ENCODE measurements at places on chromosomes 5 and 9.

DNA sequence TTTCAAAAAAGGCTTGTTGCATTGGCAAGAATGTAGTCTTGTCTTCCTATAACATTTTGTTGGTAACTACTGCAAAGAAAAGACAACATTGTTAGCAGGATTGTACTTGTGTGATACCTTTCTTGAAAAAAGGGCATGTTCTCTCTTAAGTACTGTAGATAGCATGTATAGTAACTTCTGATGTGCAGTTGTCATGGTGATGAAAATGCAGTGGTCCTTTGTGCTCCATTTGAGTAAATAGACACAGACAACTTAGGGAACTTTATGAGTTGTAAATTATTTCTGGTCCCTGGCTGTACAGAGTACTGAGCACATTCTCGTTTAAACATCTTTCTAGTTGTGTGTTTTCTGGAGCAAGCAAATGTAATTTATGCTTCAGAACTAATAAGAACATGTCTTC, 103.3 kb downstream of the CD180 start:
- no peak for DNase-seq

GRCh38 chr5:177086654-177087397, at the start of gene FGFR4:
Gene FGFR4, plus strand, starts transcription at chr5:177086915. Its CDS starts 2,688 bp downstream, at chr5:177089603.
- DNase-seq, result peak; percentile 94

DNA sequence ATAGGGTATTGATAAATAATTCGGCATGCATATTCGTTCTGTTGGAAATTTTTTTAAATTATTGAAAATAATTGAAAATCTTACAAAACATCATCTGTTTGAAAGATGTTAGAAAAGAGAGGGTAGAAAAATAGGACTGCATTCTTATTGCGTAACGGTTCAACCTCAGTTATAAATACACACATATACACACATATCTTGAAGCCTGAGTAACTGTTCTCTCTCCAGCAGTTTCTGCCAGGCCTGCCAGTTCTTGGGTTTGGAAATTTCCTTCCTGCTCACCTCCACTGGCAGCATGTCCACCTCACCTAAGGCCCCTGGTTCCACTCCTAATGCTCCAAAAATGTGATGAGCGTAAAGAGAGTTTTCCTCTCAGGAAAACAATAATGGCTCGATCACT, 9.1 kb downstream of the SPATA31E1 start:
- DNase-seq, result no peak

DNA sequence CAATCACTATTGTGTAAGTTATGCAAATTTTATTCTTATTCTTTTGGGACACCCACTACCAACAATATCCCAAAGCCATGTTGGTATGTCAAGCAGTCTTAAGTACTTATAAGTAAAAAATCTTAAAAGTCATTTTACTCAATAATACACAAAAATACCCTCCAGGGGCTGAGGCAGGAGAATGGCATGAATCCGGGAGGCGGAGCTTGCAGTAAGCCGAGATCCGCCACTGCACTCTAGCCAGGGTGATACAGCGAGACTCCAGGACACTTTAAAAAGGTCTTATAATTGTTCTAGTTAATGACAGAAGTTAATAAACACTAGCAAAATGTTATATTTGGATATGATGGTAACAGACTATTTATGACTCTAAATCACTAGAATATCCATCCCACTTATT, 16.8 kb downstream of the CLINT1 start:
- no peak for DNase-seq

GRCh38 chr9:78297672-78297961, 692 bp downstream of the PSAT1 start:
- no peak for DNase-seq

- DNase-seq, result no peak
Observed at GRCh38 chr5:173326501-173326960, 1.7 kb downstream of the STC2 start.

DNA sequence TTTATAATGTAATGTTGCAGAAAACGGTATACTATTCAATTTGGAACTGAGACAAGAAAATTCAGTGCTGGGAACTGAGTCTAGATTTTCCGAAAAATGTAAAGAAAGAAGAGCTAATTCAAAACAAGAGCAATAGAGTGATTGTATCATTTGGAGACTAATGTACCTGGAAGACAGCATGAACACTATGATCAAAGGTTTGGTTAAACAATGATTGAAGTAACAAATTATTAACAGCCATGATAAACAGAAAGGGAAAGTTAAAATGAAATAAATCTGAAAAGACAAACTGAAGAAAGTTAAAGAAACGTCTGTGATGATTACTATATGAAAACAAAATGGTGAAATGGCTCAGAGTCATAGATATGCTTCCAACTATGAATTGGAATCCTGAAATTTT, 300.6 kb upstream of the MPDZ start:
- DNase-seq, result no peak

GRCh38 chr5:44388321-44389089, 715 bp downstream of the FGF10 start:
- no peak for DNase-seq

- no peak for DNase-seq
Observed at GRCh38 chr5:2727550-2727949, 23.9 kb downstream of the IRX2 start.

GRCh38 chr9:123952641-123953495, 22.9 kb upstream of the DENND1A start:
- no peak for DNase-seq

DNA sequence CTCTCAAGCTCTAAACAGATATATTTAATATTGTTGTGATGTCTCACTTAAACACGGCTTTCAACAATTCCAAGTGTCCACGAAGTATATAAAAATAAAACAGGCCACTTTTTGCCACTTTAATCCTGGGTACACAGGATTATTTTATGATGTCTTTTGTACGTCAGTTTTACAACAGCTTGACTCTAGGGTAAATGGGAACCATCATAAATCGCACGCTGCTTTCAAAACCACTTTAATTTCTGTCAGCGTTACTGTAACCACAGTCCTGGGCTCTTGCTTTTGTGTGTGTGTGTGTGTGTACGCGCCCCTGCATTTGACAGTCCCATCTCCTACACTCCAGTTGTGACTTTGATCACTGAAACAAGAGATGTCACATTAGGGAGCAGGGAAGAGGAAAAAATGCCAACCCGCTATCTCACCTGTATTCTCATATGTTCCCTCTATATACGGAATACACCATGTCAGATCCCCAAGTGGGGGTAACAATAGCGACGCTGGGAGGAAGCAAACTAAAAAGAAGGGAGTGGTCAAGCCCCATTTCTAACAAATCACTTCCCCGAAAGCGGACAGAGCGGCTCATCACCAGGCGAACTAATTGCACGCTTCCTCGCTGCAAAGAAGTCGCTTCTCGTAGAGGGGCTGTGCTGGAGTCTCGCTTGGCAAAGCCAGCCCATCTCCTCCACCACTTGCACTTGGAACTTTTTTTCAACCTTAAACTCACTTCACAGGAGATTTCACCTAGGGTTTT, 1.2 kb downstream of the BNC2 start:
- no peak for DNase-seq

- no peak for DNase-seq
Observed at GRCh38 chr5:127849891-127850290, 146.7 kb downstream of the CCDC192 start.

- DNase-seq, result no peak
Observed at GRCh38 chr5:135447298-135447929, at the start of gene DCANP1. Gene DCANP1, minus strand, starts transcription at chr5:135447348. Its CDS starts 240 bp downstream, at chr5:135447108.

- DNase-seq, result no peak
Observed at GRCh38 chr9:73149371-73150067, 2.1 kb upstream of the ANXA1 start.

DNA sequence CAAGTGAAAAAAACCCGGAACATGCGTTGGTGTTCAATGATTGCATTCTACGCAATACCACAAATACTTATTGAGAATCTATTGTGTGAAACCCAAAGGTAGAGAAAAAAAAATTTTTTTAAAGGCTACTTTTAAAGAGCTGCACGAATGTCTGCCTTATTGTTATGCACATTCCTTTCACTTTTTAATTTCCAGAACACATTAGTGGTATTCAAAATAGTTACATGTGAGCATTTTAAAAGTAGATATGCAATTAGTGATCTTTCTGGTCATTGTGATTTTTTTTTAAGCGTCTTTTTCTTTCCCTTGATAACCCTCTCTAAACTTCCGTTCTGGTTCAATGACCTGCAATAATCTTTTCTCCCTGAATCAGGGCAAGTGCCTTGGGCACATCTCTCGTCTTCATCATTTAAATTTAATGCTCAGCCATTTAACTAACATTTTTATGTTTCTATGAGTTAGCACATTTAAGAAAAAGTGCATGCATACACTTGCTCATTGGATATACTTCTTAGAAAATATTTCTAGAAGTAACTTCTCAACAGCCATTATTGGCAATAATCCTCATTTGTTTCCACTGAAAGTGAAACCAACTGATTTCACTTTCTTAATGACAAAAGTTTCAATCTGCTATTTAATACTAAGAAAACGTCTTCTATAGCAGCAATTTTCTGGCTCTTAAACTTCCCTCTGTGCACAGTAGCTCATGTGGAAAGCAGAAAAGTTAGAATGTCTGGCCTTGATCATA, 80.3 kb downstream of the CDH6 start:
- DNase-seq, result no peak

DNA sequence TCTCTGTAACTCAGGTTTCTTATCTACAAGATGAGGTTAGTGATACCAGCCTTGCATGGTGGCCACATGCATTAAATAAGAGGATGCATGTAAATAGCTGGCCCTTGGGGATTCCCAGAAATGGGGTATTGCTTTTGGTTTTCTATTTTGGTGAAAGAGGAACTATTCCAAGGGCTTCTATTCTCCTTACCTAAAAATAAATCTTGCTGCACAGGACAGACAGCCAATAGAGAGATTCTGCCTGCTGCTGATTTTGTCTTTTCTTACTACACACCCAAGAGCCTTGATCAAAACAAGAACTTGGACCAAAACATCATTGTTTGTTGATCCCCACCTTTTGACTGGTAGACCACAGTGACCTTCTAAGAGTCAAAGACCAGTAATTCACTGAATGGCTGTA, 161.8 kb downstream of the PJA2 start:
- no peak for DNase-seq

DNA sequence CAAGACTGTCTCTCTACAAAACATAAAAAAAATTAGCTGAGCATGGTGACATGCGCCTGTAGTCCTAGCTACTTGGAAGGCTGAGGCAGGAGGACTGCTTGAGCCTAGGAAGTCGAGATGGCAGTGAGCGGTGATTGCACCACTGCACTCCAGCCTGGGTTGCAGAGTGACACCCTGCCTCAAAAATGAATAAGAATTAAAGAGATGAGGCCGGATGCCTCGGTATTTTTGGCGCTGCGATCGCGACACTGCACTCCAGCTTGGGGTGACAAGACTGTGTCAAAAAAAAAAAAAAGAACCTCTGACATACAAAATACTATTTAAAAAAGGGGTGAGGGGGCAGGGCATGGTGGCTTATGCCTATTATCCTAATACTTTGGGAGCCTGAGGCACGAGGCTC, 7.3 kb downstream of the GPBP1 start:
- no peak for DNase-seq

DNA sequence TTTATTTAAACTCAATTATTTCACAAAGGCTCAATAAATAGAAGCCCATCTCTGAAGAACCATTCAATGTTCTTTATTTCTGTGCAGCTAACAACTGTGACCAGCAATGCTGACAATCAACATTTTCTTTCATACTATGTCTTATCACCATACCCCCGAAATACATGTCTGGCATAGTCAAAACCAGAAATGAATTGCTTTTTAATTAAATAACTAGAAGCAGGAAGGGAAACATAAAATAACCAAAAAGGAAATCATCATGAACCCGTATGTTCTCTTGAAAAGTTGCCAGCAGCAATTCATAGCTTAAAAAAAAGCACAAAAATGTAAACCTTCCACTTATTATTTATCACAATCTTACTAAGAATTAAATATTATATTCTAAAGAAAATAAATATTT, 212.4 kb downstream of the TMEM232 start:
- DNase-seq, result no peak

- peak; percentile 35 for DNase-seq
Observed at GRCh38 chr5:79020861-79021561, 35.9 kb upstream of the ARSB start.

GRCh38 chr5:34675857-34676256, 19.7 kb downstream of the RAI14 start:
- no peak for DNase-seq

DNA sequence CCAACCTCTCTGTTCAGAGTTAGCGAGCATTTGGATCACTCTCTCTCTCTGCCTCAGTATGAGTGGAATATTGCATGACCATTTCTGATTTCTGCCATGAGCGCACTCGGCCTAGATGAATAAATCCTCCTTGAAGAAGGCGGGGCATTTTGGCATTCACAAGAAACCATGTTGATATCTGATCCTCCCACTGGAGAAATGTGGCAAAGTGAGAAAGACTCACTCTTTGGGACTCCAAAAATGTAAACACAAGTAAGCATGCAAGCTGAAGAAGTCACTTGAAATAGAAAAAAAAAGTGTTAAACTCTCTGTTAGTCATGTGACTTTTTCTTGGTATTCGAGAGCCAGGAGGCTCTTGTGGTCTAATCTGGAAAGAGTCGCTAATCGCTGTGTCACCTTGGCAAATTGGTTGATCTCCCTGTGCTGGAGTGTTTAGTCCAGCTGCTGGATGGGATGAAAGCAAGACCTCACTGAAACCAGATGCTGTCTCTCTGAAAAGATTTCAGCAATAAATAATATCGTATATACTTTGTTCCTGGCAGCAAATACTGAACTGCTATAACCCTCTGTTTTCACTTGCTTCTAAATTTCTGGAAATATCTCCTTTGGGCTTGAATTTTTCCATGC, 95.5 kb downstream of the GHR start:
- DNase-seq, result no peak

GRCh38 chr9:117116084-117116483, 298.8 kb downstream of the ASTN2 start:
- no peak for DNase-seq

DNA sequence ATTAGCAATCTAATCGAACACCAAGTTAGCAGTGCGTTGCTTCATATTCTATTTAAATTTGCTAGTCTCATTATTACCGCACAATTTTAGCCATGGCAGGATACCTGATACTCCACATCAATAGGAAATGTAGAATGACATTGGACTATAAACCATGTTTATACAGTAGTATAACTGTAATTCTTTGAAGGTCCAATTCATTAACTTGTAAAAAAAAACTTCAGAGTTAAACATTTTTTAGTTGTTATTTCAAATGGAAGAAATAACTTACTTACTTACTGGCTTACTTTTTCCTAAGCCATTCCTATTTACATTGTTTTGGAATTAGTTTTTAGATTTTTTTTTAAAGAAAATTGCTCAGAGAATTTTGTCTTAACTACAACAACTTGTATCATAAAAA, 35.4 kb upstream of the ACOT12 start:
- no peak for DNase-seq

DNA sequence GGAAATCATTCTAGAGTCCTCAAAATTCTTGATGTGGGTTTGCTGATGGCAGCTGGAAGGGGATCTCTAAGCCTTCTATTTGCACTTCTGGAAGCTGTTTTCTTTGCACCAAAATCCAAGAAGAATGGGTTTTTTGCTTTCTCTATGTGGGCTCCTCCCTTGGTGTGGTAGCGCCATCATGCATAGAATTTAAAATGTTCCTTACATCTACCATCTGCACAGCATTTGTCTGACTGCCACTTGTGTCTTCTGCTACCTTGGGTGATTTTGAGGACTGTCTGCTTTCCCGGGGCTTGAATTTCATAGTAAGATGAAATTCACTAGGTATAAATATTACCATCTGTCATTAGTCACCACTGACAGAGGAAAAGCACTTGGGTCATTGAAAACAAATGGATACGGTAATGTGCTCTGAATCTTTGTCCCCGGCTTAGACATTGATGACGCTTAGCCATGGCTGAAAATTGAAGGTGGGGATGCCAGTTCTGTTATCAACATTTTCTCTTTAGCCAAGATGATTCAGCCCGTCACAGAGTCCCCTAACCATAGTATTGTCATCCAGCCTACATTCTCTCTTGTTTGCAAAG, 30.0 kb downstream of the SNX30 start:
- DNase-seq, result no peak
